Spinal cord (tissue), 10 donors: ENCODE measurements at places on chromosomes 4 and X.

DNA sequence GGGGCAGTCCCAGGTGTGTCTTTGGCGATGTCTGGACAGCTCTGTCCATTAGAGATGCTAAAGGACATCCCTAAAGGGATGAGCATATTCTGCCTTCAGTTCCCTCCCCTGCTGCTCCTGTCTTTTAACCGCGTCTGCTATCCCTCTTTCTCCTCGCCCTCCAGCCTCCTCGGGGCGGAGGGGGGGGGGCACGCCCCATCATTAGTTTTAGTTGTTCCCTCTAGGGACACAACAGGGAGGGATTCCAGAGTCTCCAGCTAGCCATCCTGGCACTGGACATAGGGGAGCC lies 1.1 kb downstream of the MSL3 start:
- no peak for DNase-seq

DNA sequence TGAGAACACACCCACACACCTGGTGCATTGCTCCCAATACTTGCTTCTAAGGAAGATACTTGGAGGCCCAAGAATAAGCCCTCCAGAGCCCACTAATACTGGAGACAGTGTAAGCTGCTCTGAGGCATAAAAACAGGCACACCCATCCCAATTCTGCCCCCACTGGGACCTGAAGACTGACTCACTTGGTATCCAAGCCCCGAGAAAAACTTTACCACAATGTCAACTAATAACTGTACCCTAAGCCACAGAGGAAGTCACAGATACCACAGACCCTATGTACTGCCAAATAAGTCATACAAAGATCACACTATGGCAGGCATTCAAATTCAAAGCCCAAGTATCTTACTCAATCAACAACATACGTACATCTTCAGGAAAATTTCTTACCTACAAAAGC lies 398.2 kb upstream of the SPANXN1 start:
- DNase-seq, result no peak

- no peak for DNase-seq
Measured at GRCh38 chr4:87498446-87498900, 30.7 kb downstream of the SPARCL1 start.

GRCh38 chrX:45502396-45502795 lies 301.7 kb upstream of the DIPK2B start:
- no peak for DNase-seq

DNA sequence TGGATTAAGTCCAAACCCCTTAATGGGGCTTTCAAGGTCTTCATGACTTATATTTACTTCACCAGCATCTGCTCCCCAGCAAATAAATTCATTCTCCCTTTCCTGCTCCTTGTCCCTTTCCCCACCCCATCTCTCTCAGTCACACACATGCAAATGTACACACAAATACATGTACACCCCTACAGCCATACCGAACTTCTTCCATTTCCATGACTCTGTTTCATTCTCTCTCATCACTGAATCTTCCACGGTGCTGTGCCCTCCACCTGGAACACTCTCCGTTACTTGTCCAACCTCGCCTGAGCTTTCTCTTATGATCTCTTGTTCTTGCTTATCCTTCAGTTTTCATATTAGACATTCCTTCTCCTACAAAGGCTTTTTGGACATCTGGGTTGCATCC lies 22.0 kb upstream of the RPA4 start:
- no peak for DNase-seq

DNA sequence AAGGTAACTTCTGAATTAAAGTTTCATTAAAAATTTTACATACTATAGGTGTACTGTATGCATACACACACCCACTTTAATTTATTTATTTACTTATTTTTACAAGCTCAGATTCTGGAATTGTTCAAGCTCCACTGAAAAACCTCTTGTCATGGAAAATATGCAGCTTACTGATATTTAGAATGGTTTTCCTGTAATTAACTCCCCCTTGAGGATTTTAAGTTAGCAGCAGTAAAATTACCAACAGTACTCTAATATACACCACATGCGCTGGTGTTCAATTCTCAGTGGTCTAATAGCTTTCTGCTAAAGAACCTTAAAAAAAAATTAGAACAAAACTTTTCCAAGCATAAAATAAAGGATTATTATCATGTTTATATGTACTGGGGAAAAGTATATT lies 12.0 kb downstream of the MAB21L2 start:
- DNase-seq, result no peak

- no peak for DNase-seq
Measured at GRCh38 chrX:20066968-20067708, 49.6 kb downstream of the MAP7D2 start.

GRCh38 chrX:30483996-30484395 lies 93.6 kb downstream of the TASL start:
- DNase-seq, result no peak

GRCh38 chr4:47251348-47252135 lies 212.0 kb downstream of the COMMD8 start:
- no peak for DNase-seq

DNA sequence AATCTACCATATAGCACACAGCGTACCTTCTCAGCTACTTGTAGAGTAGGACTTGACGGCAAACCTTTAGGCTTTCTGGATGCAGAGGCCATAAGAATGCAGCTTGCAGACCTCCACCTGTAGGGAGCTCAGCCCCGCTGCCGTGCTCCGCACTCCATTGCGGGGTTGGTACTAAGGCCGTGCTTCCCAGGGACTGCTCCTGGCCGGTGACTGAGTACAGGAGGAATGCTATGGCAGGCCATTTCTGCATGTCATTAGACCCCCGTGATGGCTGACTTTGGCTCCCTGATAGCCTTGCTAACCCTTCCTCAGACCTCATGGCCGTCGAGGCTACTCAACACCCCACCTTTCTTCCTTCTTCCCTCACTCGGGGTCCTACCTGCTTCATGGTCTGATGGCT lies 26.4 kb downstream of the TIGD2 start:
- DNase-seq, result no peak

DNA sequence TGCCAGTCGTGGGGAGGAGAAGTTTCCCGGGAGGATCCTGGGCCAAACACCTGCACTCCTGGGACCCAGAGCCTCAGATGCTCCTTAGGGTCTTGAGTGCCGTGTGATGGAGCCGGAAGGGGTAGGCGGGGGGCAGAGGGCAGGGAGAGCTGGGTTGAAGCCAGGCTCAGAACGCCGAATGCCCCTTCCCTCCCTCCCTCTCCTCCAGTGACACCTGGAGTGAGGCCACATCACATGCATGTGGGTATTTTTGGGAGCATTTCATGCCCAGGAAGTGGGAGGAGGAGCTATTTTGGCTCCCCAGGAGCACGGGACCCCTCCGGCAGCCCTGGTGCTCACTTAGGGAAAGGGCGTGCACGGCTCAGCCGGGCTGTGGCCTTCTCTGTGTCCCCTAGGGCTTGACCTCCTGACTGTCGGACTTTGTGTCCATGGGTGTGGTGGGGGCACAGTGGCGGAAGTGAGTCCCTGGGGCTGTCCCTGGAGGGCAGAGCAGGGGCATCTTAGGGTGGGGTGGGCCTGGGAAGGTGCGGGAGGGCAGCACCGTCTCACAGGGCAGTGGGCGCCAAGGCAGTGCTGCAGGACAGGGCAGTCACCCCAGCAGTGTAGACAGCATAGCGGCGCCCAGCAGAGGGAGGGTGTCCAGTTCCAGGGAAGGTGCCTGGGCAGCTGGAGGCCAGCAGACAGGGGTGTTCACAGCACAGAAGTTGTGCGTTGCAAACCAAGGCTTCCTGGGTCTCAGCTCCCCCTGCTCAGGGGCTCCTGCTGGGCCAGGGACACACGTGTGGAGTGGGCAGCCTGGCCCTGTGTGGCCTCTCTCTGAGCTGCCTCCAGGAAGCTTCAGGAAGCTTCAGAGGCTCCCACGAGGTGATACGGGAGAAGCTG lies 4.9 kb upstream of the CPLX1 start:
- DNase-seq, result no peak

- DNase-seq, result no peak
Measured at GRCh38 chrX:10235851-10236250, 79.1 kb downstream of the CLCN4 start.

DNA sequence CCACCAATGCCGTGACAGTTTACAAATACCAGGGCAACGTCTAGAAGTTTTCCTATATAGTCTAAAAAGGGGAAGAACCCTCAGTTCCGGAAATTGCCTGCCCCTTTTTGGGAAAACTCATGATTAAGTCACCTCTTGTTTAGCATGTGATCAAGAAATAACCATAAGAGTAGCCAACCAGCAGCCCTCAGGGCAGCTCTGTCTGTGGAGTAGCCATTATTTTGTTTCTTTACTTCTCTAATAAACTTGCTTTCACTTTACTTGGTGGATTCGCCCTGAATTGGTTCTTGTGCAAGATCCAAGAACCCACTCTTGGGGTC lies 20.0 kb upstream of the HOPX start:
- no peak for DNase-seq

DNA sequence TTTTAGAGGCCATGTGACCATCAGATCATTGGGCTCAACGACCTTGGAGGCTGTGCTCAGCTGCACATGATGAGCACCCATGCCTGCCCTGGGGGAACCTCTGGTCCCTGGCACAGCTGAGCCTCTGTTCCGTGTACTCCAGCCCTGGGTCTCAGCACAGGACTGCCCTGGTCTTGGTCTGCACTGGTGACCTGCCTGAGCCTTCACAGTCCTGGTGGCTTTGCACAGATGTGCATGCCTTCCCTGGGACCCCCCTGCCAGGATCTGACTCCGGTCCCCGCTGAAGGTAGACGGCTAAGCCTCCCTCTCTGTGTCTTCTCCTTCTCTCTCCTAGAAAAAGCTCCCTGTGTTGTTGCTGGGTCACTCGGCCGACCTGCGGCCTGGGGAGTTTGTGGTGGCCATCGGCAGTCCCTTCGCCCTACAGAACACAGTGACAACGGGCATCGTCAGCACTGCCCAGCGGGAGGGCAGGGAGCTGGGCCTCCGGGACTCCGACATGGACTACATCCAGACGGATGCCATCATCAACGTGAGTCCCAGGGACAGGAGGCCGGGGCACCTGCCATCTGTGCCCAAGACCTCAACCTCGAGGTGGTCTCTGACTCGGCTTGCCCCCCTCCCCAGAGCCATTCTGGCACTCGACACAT lies 21.6 kb downstream of the HTRA3 start:
- no peak for DNase-seq

- peak; percentile 77 for DNase-seq
Measured at GRCh38 chrX:154396973-154397887, 947 bp upstream of the RPL10 start.
